ENCODE measurements at places on chromosomes 12 and 14.

DNA sequence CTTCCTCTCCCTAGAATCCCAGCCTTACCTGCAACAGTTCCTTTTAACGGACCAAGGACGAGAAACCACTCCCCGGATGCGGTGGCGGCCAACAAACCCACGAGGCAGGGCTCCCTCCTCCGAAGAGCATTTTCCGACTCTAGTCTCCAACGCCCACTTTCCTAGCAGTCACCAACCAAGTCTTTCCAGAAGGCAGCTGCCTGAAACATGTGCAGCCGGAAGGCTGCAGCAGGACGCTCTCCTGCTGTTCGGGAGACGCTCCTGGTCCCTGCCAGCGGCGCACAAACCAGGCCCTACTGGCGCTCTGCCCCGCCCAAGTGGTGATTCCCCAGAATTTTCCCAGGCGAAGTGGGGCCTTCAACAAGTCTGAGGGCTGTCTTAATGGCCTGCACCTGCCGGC, 21.1 kb upstream of the ADAM20 start:
- no peak for DNase-seq

DNA sequence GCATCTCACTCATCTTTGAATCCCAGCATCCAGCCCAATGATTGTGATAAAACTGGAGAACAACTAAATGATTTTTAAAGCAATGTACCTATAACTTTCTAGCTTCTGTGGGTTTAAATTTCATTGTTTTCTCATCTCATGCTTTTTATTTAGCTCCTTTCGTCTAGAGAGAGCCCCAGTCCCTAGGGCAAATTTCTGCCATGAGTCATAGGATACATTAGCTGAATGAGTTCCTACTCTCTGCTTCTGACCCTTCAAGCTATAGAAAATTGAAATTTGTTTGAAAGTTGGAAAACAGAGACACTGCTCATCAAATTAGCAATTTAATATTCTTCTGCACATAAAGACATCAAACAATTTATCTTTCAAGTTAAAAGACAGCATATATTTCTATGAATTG, 113.9 kb downstream of the KIF21A start:
- DNase-seq: no peak

DNA sequence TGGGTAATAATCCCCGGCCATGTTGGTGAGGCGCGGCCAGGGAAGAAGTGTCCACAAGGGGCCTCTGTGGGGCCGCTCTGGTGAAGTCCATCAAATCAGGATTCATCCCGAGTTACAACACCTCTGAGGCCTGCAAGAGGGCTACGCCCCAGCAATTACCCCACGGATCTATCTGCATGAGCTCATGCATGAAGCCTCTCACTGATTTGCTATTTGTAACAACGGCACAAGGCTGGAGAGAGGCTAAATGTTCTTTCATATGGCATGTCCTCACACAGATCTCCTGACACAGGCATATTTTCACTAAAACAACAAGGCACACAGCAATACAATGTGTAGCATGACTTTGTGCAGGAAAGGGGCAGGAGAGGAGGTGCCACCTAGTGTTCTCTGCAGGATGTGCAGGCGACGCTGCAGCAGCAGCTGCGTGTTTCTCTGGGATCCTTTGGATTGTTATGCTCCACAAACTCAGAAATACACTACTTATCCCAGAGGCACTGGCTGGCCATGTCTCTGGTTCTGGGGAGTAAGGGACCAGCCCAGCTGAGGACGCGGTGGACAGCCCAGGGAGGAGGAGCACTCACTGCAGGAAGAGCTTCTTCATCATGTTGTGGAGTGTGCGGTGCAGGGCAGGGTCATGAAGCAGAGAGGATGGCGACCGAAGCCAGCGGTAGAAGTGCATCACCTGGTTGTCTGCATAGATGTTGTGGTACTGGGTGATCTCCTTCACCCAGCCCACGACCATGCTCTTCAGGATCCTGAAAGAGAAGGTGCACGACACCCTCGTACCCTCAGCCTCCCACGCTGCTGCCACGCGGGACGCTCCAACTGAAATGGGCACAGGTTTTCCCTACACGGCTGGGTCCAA, 20.2 kb downstream of the P2RX2 start:
- no peak for DNase-seq

DNA sequence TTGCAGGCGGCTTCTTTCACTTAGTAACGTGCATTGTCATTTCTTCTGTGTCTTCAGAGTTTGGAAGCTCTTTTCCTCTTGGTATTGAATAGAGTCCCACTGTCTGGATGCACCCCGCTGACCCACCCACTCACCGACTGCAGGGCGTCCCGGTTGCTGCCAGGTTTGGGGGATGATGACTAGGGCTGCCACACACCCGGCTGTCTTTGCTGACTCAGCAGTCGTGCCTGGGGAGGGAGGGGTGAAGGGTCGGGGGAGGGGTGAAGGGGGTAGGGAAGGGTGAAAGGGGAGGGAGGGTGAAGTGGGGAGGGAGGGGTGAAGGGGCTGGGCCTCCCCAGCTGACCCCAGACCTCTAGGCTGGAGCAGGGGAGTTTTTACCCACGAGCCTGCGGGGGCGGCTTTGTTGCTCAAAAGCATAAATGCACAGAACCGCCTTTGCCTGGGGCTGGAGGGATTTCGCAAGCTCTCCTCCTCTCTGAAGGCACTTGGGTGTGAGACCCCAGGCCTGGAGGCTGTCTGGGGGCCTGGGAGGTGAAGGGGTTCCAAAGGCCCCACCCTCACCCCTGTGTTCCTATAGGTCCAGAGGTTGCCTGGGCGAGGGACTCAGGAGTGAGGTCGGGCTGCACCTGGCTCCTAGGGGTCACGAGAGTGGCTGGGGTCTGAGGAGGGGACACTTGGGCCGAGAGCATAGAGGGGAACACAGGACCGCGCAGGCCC, 31.3 kb upstream of the ULK1 start:
- DNase-seq: no peak

- no peak for DNase-seq
Measured at GRCh38 chr12:1282670-1283315, 291.8 kb downstream of the ERC1 start.

DNA sequence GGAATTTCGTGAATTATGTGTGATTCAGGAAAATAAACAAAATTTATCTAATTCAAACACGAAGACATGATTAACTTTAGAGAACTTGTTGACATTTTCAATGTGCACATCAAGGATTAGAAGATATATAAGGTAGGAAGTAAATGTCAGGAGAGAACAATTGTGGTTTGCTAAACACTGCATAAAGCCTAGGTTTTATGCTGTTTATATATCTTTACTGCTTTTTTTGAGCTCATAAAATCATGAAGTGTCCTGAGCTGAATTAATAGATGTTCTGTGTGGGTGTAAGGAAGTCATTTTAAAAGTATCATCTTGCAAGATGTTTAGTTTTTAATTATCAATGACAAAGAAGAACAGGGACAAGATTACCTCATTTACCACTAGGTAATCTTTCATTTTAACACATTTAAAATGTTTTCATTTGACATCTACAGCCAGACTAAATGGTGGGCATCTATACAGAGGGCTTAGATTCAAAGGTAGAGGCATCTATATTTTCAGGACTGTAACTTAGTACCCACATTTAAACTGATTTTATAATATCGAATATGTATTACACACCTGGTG, 382.8 kb downstream of the ADAMTS20 start:
- DNase-seq: no peak

DNA sequence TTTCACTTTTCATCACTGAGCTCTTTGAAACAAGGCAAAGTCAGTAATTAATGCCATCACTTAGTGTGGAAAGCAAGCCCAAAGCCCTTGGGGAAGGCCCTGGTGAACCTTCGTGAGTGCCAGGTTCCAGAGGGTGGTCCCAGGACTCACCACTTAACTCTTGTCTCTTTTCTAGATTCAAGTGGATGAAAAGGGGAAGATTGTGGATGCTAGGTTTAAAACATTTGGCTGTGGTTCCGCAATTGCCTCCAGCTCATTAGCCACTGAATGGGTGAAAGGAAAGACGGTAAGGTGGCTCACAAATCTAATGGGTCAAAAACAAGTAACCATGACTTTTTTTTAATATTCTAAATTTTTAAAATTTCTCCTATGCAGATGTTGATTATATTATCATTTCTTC, 2.8 kb downstream of the ISCU start:
- DNase-seq: no peak

DNA sequence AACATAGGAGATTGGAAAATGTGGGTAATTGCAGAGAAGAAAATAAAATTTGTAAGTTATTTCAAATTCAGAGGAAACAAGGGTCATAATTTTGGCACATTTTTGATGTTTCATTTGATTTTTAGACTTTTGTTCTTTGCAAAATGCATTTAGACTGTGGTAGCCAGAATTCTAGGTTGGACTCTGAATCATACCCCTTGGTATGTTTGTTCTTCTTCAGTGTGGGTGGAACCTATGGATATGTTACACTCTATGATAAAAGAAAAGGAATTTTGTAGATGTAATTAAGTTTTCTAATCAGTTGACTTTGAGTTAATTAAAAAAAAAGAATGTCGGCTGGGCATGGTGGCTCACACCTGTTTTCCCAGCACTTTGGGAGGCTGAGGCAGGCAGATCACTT, 827.0 kb downstream of the AACS start:
- DNase-seq: no peak

GRCh38 chr12:122852336-122853275, 17.3 kb downstream of the HIP1R start:
- no peak for DNase-seq

DNA sequence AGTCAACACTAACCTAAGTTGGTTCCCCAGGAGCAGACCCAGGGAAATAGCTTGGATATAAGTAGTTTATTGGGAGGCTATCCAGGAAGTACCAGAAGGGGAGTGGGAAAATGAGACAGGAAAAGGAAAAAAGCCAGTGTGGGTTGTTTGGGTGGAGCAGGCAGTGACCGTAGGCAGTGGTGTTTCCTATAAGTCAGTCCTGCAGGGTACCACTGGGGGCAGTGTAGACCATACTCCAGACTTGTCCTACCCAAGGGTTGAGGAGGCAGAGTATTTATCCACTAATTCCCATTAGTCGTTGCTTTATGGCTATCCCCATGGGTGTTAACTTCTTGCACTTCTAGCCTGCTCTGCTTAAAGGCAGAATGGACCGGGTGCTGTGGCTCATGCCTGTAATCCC, 6.4 kb upstream of the CCDC60 start:
- no peak for DNase-seq

- no peak for DNase-seq
Measured at GRCh38 chr14:75066691-75067090, 2.8 kb upstream of the ZC2HC1C start.

- no peak for DNase-seq
Measured at GRCh38 chr14:55277972-55278740, 6.9 kb downstream of the FBXO34 start.

- DNase-seq: no peak
Measured at GRCh38 chr14:99529899-99530298, 48.7 kb downstream of the CCNK start.

GRCh38 chr14:60848066-60848465, 113.5 kb downstream of the MNAT1 start:
- no peak for DNase-seq

GRCh38 chr12:110670161-110670701, 18.7 kb downstream of the HVCN1 start:
- DNase-seq: peak; percentile 24

- DNase-seq: no peak
Measured at GRCh38 chr14:24843494-24843893, 206.5 kb downstream of the STXBP6 start.

- DNase-seq: no peak
Measured at GRCh38 chr14:103067231-103067954, 10.0 kb upstream of the CDC42BPB start.

- no peak for DNase-seq
Measured at GRCh38 chr12:54126029-54126695, 62.6 kb downstream of the SMUG1 start.

GRCh38 chr12:9331218-9331626, 123.0 kb upstream of the PZP start:
- DNase-seq: peak; percentile 38

GRCh38 chr14:90472632-90473031, 75.8 kb downstream of the CALM1 start:
- no peak for DNase-seq

DNA sequence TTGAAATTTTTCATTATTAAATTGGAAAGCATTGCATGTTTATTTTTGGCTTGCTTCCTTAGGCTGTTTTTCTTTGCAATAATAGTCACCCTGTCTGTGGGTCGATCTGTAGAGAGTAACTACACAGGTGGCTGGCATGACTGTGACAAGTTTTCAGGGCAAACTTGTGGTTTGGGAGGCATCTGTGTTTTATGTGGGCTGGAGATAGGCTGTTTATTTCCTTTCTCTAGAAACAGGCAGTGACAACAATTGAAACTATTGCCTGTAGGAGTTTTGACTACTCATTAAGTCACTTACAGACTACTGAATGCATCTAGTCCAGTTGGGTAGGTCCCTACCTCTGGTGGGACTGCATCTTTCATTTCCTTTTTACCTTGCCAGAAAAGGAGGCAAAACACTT, 155.6 kb downstream of the DYRK2 start:
- DNase-seq: no peak

DNA sequence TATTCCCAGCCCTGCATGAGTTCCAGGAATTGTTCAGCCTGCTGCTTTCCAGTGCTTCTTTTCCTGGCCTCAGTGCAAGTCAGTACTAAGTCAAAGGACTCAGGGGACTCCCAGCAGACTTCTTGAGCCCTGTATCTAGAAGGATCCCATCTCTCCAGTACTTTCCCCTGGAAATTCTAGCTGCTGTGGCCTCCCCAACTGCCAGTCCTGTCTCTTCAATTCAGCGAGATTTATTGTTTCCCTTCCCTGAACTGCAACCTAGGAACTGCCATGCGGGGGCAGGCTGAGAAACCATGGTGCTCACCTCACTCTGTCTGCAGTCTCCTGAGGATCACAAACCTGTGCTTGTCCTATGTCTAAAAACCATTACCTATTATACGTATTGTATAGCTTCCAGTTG, 31.8 kb downstream of the ZNF605 start:
- DNase-seq: no peak

DNA sequence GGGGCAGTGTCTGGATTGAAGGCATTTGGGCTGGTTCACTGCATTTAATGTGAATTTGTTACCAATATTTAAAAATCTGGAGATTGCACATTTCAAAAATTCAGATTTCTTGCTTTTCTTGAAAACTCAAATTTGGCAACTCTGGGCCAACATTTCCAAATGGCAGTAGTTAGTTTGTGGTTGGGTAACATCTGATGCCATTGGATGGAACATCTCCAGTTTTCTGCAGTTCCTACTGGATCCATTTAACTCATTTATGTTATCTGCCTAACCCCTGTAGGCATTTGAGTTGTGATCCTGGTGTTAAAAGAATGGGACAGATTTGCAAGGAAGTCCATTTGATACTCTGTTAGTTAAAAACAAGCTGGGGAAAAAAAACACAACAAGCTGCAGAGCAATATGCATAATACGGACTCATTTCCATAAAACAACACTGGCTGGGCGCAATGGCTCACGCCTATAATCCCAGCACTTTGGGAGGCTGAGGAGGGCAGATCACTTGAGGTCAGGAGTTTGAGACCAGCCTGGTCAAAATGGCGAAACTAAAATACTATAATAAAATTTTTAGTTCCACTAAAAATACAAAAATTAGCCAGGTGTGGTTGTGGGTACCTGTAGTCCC, 7.9 kb downstream of the EIF2B2 start:
- DNase-seq: no peak

GRCh38 chr14:31326111-31326510, 94.2 kb downstream of the HEATR5A start:
- DNase-seq: no peak

Data from stimulated activated CD4-positive, alpha-beta T cell treated with anti-CD3 and anti-CD28 coated beads, TNF-alpha, amount 100 ng/mL, for 4 hours (primary cell).